ENCODE measurements at places on chromosomes 1 and 21.
A peak's percentile ranks its signal among the peaks of the same experiment; 100 is the strongest.

GRCh38 chr1:192081359-192081758 lies 76.9 kb upstream of the RGS18 start:
- no peak for DNase-seq

DNA sequence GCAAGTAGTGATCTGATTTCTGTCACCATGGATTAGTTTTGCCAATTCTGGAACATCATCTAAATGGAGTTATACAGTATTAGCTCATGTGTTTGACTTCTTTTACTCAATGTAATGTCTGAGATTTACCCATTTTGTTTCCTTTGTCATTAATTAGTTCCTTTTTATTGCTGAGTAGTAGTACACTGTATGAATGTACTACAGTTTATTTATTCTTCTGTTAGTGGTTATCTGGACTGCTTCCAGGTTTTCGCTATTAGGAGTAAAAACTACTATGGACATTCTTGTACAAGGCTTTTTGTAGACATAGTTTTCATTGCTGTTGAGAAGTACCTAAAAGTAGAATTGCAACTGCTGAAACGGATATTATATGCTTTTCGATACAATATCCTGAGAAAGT lies 14.1 kb downstream of the SUCO start:
- DNase-seq, result no peak

DNA sequence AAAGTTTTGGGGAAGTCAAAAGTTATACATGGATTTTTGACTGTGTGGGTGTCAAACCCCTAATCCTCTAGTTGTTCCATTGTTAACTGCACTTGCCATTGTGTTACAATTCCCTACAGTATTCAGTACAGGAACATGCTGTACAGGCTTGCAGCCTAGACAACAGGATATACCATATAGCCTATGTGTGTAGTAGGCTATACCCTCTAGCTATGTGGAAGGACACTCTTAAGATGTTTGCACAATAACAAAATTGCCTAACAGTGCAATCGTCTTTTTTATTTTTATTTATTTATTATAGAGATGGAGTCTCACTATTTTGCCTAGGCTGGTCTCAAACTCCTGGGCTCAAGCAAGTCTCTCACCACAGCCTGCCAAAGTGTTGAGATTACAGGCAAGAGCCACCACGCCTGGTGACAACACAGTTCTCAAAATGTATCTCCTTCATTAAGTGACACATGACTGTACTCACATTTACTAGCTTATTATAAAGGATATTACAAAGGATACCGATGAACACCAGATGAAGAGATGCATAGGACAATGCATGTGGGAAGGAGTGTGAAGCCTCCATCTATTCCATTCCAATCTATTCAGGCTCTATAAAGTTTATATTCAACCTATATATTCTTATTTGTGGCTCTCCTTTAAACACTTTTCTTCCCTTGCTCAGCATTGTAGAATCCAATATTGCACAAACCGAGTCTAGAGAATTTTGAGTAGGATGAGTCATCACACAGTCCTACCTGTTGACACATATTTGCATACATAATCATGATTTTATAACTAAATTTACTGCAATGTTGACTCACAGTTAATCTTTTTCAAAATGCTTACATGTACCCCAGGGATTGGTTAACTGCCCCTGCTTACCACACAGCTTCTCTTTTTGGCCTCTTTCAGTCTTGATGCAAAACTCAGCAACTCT lies 28.4 kb upstream of the CEP350 start:
- DNase-seq, result no peak

DNA sequence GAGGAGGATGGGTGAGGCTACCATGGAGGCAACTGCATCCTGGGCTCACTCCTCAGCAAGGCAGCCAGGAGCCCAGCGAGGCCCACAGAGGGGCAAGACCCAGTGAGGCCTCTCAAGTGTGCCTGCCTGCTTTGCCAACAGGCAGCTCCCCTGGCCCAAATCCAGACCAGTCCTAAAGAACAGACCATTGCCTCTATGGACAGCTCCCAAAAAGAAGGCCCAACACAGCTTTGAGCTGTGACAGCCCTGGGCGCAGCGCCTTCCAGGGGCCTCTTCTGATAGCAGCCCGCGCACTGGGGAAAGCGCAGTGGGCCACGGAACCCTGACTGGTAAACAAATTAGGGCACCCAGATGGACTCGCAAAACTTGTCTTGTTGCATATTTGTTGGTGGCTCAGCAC lies 25.5 kb downstream of the C1orf198 start:
- no peak for DNase-seq

GRCh38 chr1:22613951-22614350 lies 22.5 kb upstream of the C1QA start:
- no peak for DNase-seq

GRCh38 chr21:40835184-40835694 lies 11.7 kb downstream of the DSCAM start:
- DNase-seq, result no peak

GRCh38 chr1:219621047-219621786 lies 8.3 kb upstream of the ZC3H11B start:
- DNase-seq, result no peak

GRCh38 chr1:41317361-41317760 lies 43.9 kb upstream of the FOXO6 start:
- no peak for DNase-seq

DNA sequence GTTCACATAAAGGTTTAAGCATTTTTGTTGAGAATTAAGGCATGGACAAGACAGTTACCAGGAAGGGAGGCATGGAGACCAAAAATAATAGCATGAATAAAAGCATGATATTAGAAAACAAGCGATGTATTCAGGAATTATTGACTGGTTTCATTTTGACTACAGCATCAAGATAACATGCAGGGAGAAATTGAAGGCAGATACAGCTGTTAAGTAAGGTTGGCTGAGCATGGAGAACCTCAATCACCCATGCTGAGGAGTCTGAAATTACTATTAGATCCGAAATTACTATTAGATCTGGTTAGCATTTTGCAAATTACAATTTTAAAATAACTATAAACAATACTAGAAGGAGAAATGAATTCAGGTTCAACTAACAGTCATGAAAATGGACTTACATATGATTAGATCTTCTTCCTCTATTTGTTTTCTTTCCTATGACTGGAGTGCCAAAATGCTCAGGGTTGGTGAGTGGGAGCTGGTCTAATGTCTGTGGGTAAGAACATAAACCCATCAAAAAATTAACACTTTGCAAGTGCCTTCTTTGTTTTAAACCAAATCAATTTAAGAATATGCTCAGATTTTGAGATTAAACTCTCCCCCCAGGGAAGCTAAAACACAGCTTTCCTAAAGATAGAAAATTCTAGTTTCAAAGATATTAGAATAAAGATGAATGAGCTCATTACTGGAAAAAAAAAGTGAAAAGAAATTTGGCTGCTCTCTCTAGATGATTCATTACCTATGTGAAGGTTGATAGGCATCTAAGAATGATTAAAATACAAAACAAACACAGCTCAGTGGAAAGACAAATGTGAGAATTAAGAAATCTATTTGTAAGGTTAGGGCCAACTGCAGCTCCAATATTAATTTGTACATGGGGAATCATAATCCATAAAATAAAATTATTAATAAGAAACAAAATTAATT lies 81.7 kb downstream of the ARID4B start:
- DNase-seq, result no peak

DNA sequence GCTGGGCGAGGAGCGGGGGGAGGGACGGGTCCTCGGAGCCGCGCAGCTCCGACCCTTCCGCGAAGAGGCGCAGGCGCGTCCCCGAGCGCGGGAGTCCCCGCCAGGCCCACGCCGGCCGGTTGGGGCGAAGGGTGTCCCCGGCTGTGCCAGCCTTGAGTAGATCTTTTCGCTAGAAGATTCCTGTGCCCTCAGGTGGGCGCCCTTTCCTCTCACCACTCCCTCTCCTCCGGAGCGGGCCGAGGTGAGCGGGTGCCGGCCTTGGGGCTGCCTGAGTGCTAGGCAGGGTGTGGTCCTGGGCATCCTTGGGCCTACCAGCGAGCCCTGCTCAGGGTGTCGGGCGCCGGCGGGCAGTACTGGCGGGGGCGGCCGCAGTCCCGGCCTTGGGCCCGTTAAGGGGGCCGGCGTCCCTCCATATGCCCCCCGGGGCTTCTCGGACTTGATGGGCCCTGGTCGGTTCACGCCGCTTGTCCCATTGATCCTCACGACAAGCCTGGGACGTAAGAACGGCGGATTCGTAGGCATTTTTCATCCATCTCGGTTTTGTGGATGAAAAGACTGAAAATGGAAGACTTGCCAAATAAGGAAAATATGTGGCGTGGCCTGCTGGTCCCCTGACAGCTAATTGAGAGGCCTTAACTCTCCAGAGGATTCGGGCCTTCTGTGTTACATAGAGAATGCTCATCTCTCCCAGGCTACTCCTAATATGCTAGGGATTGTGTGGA lies 712 bp downstream of the DEGS1 start:
- DNase-seq, result peak; percentile 55

DNA sequence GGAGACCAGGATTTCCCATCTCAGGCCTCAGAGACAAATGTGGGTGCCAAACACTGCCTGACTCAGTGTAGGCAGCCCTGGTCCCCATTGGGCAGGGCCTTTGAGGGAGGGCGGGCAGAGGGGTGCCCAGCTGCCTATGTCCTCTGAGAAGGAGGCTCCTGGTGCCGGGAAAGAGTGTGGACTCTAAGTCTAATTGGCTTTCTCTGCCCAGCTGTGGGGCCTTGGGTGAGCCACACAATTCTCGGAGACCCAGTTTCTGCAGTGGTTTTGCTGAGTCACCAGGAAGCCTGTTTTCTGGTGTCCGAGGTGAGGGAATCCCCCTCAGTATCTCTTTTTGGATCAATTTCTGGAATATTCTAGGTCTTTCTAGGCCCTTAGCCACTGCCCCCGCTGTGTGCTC lies 35.3 kb upstream of the ACTL8 start:
- DNase-seq, result no peak

DNA sequence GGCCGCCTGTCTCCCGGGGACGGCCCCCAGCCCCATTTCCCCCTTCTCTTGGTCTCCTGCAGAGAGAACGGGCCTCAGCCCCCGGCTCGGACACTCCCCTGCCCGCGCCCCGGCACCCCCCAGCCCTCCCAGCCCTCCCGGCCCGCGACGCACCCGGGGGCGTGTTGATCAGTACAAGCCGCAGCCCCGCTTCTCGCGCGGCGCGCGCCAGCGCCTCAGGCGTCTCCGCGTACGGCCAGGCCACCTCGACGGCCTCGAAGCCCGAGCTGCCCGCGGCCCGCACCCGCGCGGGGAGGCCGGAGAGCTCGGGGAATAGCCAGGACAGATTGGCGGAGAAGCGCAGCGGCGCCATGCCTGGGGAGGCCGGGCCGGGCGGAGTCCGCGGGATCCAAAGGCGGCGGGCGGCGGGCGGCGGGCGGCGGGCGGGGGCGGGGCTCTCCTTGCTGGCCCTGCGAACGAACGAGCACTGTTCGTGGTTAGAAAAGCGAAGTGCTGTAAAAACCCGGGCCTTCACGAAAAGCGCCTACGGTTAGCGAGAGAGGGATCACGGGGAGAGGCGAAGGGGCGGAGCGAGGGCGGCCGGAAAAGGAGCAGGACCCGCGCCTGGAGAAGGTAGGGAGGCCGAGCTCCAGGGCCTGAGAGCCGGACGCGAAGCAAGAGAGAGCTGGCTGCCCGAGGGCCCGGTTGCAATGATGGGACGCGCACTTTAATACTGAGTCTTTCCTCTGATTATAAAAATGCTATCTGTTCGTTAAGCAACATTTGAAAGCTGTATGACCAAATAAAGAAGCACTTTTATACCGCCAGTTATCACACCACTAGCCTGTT lies at the start of gene HYI:
Gene HYI, minus strand, starts transcription at position 490 of the 828 bp plus-strand sequence. Its CDS starts 138 bp downstream, at position 352.
- peak; percentile 67 for DNase-seq

DNA sequence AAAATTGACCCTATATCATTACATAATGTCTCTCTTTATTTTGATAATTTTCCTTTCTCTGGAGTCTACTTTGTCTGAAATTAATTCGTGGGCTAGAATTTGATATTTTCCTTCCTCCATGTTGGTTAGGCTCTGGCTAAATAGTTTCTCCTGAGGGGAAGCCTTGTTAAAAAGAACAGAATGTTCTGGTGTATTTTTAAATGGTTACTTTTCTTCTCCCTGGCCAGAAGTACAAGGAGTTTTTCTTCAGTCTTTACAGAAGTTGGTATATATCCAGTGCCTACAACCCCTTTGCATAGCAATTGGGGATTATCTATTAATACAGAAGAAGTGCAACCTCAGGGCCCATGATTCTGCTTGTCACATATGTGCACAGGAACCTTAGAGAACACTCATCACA lies 185.6 kb upstream of the RAB4A start:
- no peak for DNase-seq

DNA sequence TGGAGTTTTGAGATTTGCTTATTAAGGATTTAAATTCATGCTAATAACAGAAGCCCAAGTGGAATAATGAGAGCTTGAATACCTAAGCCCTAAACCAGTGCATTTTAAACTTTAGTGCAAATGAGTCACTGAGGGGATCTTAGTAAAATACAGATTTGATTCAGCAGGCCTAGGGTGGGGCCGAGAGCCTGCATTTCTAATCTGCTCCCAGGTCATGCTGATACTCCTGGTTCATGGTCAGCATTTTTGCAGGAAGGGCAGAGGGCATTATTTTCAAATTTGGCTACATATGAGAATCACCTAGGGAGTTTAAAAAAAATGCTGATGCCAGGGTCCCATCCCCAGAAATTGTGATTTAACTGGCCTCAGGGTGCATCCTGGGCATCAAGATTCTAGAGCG lies 39.3 kb downstream of the DNTTIP2 start:
- no peak for DNase-seq

- no peak for DNase-seq
Observed at GRCh38 chr1:202576816-202577215, 133.4 kb downstream of the SYT2 start.

DNA sequence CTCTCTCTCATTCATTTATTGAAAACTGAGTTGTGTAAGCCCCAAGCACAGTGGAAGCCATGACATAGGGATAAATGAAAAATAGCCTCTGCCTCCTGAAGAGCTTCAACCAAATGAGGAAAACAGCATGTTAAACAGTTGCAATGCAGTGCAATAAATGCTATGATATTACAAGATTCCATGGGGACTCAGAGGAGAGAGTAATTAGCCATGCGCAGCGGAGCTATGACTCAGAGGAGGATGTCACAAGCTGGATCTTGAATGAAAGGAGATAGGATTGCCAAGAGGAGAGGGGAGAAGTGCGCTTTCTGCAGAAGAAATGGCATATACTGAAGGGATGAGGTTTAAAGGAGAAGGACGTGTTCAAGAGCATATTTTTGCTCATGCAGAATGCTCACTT lies 231.3 kb upstream of the PLXNA2 start:
- no peak for DNase-seq

DNA sequence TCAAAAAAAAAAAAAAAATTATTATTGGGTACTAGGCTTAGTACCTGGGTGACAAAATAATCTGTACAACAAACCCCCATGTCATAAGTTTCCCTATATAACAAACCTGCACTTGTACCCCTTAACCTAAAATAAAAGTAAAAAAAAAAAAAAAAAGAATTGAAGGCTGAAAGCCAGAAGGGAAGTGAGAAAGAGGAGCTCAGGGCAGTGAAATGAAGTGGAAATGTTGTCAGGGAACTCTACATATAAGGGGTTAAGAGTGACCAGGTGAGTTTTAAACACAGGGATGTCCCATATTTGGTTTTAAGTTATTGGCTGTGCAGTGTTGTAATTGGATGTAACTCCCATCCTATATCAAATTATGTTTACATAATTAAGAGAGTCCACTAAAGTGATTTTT lies 85.7 kb upstream of the ABCD3 start:
- no peak for DNase-seq

- no peak for DNase-seq
Observed at GRCh38 chr21:44991538-44992483, 52.0 kb downstream of the SLX9 start.

GRCh38 chr1:42866549-42866948 lies 20.1 kb downstream of the ZNF691 start:
- no peak for DNase-seq

GRCh38 chr1:94803517-94804441 lies 16.4 kb upstream of the SLC44A3 start:
- no peak for DNase-seq

- no peak for DNase-seq
Observed at GRCh38 chr1:114756009-114756892, 1.5 kb downstream of the CSDE1 start.
